ENCODE measurements at places on chromosomes 7 and 10. TPM values are rescaled to one million over a fixed set of nuclear protein-coding genes. Genes with fewer than 3 reads are reported as not detected.

The SLC16A12 gene
- under 0.01 TPM for total RNA-seq

The TSPAN33 gene
- total RNA-seq = 0.11 TPM

The AKR1C8 gene
- not detected for total RNA-seq

The ELN gene
- 0.89 TPM for total RNA-seq

The ST8SIA6 gene
- not detected for total RNA-seq

The MEIG1 gene
- not detected for total RNA-seq

The MTURN gene
- total RNA-seq = 6.2 TPM

The IFIT1B gene
- total RNA-seq = not detected

The CYP3A7 gene
- total RNA-seq = 0.55 TPM

The ZCWPW1 gene
- total RNA-seq = 1.4 TPM

The CALML5 gene
- not detected for total RNA-seq

The GPR26 gene
- not detected for total RNA-seq

The SLC29A4 gene
- total RNA-seq = 3.6 TPM

The VSTM2A gene
- not detected for total RNA-seq

The ALOX5 gene
- not detected for total RNA-seq

Data from uterine smooth muscle cell (primary cell).